ENCODE measurements at places on chromosomes 5 and 9. TPM values are rescaled to one million over a fixed set of nuclear protein-coding genes. Genes with fewer than 3 reads are reported as not detected.

SLC6A19 gene
- polyA plus RNA-seq: not detected

CCDC192 gene
- polyA plus RNA-seq: not detected

GPR151 gene
- not detected for polyA plus RNA-seq

DEPDC1B gene
- polyA plus RNA-seq: 1.7 TPM

GMCL2 gene
- not detected for polyA plus RNA-seq

GBGT1 gene
- 12.5 TPM for polyA plus RNA-seq

ADAMTSL1 gene
- polyA plus RNA-seq: 1.9 TPM
